Stimulated activated CD8-positive, alpha-beta memory T cell treated with anti-CD3 and anti-CD28 coated beads, Interleukin-2, amount 100 ng/mL, for 48 hours (primary cell): ENCODE measurements at places on chromosomes 2 and 18.

DNA sequence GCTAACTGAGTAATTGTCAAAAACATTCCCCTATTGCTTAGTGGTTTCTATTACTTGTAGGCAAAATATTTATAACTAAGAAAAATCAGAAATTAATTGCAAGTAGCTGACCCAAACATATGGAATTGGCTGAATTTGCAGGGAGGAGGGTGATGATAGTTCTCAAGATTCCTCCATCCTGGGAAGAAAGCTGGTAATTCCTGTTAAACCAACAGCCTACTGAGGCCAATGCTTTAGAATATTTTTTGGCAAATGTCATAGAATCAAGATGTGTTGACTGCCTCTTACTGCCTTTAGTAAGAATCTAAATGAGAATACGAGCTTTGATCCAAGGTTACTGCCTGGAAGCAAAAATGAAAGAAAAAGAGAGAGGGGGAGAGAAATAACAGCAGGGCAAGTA lies 120.0 kb downstream of the COL6A3 start:
- no peak for DNase-seq

GRCh38 chr18:33716061-33716683 lies 138.2 kb downstream of the ASXL3 start:
- no peak for DNase-seq

DNA sequence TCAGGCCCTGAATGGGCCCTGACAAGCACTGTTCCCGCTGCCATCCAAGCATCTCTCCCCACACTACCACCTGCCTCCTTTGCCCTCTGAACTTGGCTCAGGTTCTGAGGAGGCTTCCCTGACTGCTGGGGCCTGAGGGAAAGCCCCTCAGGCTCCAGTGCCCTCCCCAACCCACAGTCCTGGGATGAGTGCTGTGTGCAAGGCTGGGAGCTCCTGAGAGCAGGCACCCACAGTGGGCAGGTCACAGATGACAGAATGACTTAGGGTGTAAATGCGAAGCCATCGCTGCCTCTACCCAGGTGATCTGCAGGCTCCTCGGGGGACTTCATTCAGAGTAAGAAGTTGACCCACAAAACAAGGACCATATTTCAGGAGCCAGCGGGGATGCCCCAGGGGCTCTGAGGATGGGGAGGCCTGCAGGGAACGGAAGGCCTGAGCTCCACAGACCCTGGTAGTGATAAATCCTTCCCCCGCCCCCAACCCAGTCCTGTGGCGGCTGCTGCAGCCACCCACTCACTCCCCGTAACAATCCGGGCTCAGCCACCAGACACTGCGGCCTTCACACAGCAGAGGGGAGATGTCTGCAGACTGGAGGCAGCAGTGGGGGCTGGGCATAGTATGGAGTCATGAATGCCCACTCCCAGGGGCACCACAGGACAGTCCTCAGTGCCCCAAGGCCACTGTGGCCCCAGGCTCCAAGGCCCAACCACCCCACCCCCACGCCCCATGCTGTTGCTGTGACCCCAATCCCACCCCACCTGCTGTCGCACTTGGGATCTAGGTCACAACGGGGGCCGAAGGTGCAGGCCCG lies 8.9 kb downstream of the BIN1 start:
- no peak for DNase-seq

DNA sequence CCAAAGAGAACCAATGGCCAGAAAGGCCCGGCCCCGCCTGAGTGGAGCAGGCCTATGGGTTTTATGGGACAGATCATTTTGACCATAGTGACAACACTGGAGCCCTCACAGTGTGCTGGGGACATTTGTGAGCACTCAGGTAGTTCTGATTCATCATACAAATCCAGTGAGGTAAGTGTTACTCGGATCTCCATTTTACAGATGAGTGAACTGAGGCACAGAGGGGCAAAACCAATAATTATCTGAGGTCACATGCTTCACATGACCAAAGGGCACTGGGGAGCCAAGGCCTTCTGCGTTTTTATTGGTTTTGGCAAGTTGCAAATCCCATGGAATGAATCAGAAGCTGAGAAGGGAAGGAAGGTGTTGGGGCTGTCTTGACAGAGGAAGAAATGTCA lies 111.5 kb upstream of the MGAT5 start:
- DNase-seq = no peak

DNA sequence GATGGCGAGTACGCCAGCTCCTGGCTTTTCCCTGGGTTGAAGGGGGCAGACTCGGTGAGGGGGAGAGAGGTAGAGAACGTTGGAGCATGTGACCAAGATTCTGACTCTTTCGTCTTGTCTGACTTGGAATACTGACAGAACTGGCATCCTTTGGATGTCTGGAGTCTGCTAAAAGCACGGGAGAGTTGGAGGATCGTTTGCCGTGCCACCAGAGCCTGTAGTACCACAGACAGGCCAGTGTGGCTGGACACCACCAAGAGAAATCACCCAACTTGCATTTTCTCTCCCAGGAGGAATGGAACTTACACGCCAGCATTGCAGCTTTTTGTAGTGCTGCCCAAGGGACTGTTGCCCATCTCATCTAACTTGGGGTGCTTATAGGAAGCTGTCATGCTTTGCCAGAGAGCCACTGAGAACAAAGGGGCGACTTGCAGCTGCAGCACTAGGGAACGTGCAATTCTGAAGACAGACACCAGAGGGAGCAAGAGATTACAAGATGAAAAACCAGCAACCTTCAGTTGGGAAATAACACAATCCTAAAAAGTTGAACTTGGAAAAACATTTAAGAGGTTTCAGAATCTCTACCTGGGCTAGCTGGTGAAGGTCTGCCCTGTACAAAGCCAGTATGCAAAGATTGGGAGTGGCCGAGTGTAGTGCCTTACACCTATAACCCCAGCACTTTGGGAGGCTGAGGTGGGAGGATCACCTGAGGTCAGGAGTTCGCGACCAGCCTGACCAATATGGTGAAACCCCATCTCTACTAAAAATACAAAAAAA lies 24.1 kb downstream of the PSMG2 start:
- no peak for DNase-seq

- DNase-seq = no peak
Measured at GRCh38 chr2:231393149-231394131, 2.1 kb upstream of the B3GNT7 start.

- no peak for DNase-seq
Measured at GRCh38 chr18:31555971-31556747, 35.5 kb upstream of the TTR start.

DNA sequence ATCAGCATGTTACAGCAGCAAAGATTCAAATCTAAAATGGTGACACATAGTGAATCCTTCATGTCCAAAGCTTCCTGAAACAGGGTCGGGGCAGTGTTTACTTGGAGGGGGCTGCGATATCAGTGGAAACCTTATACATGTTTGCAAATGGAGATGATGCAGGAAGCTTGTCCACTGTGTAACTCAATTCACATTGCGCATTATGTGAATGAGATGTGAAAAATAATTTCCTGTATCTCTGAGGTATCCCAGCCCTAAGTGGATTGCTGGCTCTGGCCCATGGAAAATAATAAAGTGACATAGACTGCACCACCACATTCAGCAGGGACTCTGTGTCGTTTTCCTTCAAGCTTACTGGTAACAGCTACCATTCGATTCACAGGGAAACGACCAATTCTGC lies 505.5 kb downstream of the GALR1 start:
- DNase-seq = no peak

- DNase-seq = no peak
Measured at GRCh38 chr18:66560094-66560493, 43.8 kb downstream of the CDH19 start.

- DNase-seq = no peak
Measured at GRCh38 chr2:224101820-224102630, 62.9 kb upstream of the SERPINE2 start.

DNA sequence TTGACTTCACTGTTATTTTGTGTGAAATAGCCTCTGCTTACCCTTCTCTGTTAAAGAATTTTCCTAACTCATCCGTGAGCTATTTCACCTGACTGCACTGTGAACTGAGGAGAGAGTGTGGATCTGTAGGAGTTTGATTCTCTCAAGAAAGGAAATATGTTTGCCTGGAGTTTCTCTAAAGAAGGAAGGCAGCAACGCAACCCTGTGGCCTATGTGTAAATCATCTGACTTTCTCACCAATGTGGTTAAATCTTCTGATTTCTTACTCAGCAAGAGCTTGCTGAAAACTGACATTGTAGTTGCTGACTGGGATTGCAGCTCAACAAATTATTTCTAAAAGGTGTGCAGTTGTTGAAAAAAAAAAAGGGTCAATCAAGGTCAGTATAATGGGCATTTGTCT lies 153.9 kb upstream of the PELI1 start:
- no peak for DNase-seq

DNA sequence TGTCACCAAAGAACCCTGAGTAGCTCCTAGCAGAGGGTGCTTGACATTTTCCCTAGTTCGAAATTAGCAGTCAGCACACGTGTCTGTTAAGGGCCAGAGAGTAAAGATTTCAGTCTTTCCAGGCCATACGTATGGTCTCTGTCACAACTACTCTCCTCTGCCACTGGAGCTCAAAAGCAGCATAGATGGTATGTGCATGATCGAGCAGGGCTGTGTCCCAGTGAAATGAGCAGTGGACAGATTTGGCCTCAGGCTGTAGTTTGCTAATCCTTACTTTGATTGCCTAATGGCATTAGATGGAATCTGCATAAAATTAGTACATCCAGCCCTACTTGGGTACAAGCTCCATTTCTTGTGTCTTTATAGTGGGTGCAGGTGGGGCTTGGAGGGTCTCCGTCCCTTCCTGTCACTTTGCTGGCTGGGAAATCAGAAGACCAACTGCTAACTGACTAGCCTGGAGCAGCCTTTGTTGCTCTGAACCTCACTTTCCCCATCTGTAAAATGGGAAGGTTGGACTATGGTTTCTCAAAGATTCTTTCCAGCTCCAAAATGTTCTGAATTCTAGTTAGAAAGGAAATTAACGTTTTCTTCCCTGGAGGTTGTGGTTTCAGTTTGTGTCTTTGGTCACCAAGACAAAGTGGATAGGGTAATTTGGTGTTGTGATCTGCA lies 108.5 kb downstream of the GLI2 start:
- no peak for DNase-seq

- no peak for DNase-seq
Measured at GRCh38 chr18:62811674-62812073, 96.3 kb downstream of the PHLPP1 start.

DNA sequence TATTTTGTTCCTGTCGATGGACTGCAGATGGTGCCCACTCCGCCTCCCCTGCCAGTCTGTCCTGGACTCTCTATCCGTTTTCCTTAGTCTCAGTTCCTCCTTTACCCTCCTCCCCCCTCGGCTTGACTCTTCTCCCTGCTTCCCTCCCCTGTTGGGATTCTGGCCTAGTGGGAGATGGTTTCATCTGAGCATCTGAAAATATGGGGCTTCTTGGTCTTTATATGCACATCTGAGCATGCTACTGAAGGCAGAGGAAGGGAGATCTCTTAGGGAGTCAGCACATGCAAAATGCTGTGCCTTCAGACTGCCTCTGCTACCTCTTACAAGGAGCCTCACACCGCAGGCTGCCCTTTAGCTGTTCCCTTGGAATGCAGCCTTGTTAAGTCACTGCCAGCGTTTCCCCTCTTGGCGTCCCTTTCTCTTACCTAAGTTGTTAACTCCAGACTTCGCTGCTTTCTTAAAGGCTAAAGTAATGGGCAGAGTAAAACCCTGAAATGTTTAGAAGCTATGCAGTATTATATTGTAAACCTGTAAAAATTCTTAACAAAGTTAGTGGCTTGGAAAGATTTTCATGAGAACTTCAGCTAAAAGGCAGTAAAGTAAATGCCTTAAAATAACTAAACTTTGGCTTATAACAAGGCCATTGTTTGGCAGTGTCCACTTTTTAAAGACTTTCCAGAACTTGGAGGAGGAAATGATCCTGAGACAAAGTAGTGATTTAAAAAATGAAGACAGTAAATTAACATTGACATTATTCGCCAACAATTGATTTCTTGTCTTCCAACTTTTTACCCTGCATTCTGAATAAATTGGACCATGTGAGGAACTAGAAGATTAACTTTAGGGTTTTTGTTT lies 49.8 kb downstream of the LDLRAD4 start:
- DNase-seq = no peak

GRCh38 chr2:222594679-222595078 lies 61.2 kb downstream of the FARSB start:
- no peak for DNase-seq

DNA sequence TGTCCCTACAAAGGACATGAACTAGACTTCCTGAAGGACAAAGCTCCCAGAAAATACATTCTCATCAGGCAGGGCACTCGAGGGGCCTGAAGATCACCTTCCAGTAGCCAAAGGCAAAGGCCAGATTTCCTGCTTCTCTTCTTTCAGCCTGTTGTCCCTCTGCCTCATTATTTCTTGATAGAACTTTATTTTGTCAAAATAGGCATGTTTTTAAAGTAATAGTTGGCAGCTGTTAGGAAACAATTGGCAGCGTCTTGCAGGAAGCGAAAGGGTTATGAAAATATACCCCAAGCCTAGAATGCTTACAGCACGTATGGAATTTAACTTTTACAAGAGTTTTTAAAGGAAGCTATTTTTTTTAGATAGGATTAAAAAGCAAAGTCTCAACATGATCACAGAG lies 74.9 kb downstream of the LINC00305 start:
- no peak for DNase-seq

DNA sequence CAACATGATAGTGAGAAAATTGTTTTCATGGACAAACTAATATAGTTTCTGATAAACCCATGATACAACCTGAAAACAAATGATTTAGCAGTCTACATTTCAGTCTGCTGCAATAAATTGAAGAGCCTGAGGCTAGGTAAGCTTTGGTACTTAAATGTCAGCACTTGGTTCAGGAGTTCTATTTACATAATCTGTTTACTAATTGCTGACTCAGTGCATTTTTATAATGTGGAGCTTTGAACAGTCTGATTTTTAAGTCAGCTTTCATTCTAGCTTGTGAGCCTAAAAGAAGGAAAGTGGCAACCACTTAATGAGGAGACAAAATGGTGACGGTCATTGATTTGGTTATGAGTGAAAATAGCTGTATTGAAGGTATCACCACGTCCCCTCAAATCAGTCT lies 488.6 kb downstream of the CPS1 start:
- no peak for DNase-seq

DNA sequence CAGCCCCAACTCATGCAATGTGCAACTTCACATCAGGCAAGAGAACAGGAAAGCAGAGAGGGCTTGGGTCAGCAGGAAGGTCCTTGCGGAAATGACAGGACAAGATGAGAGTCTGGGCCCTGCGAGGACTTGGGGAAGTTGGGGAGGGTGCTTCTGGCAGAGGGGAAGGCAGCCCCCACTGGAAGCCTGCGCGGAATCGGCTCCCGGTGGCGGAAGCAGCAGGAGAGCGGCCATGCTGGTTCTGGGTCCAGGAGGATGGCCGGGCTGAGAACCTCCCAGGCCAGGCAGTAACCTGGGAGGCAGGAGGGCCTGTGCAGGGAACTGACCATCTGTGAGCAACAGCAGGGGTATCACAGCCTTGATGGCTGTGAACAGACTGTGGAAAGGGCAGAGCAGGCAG lies 112.9 kb downstream of the MBP start:
- DNase-seq = no peak

DNA sequence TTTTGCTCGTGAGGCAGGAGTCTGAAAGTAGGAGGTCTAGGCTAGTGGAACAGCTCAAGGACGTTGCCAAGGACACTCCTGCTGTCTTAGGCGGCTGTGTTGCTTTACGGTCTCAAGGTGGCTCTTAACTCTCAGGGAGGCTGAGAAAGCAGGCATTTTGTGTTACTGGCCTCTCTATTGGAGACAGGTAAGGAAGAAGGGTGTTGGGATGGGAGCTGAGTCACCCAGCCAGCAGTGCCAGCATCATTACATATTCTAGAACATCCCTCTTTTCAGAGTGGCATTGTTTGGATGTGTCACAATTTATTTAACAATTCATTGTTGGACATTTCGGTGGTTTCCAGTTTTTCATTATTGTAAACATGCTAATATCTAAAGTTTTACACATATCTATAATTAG lies 30.8 kb upstream of the TMEM214 start:
- DNase-seq = no peak
